HFFc6 (cell line): ENCODE measurements at places on chromosomes 1 and 21. TPM values are rescaled to one million over a fixed set of nuclear protein-coding genes. Genes with fewer than 3 reads are reported as not detected.

S1PR1 gene
- 5.8 to 8.9 TPM (median 8.3 TPM) in 3 replicates for total RNA-seq

LCE2A gene
- total RNA-seq, result 3.6 to 21.7 TPM (median 15.8 TPM) in 3 replicates

KIFAP3 gene
- total RNA-seq, result 19.5 to 24.4 TPM (median 19.6 TPM) in 3 replicates

LYSMD1 gene
- 4.0 to 6.3 TPM (median 5.4 TPM) in 3 replicates for total RNA-seq

TEX38 gene
- total RNA-seq, result not detected in 3 replicates

SERTAD4 gene
- 3.0 and 3.7 TPM in 2 replicates for total RNA-seq

YOD1 gene
- 7.1 to 9.7 TPM (median 8.8 TPM) in 3 replicates for total RNA-seq

GCSAML gene
- not detected in 3 replicates for total RNA-seq

GPR153 gene
- total RNA-seq, result 6.3 to 7.9 TPM (median 7.6 TPM) in 3 replicates

ZSCAN20 gene
- 5.3 to 7.3 TPM (median 6.0 TPM) in 3 replicates for total RNA-seq

VWA5B1 gene
- not detected in 3 replicates for total RNA-seq

DNA sequence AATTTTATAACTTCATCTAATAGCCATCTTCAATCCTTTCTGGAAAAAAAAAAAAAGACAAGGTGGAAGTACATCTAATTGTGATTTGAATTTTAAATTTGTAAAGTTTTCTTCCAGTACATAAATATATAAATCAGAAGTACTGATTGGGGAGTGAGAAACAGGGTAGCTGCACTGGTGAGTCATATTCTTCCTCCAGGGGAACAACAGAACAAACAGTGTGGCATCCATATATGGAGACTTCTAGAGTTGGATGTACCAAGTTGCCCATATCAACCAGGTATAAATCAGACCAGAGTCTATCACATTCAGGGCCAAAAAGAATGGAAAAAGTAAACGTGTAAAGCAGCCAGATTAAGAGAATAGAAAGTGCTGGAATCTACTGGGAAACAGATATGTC, 66.0 kb upstream of the NRIP1 start:
- DNase-seq, result no peak

- DNase-seq, result no peak
Observed at GRCh38 chr1:230464671-230465070, 38.5 kb upstream of the PGBD5 start.

GRCh38 chr1:24786191-24786590, 40.9 kb downstream of the CLIC4 start:
- no peak for DNase-seq

DNA sequence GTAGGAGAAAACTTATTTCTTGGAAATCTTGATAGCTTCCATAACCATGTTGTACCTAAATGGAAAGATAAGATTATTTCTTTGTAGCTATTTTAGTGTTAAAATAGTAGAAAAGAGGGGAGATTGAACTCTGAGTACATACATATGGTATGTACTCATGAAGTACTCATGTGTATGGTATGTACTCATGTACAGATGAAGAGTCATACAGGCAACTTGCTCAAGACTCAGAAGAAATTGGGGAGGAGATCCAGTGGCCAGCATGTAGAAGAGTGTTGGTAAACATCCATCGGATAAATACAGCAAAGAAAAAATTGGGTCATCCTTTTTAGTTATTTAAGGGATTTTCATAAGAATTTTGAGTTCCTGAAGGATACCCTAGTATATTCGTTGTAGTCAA, 29.0 kb downstream of the MDM4 start:
- DNase-seq, result no peak

DNA sequence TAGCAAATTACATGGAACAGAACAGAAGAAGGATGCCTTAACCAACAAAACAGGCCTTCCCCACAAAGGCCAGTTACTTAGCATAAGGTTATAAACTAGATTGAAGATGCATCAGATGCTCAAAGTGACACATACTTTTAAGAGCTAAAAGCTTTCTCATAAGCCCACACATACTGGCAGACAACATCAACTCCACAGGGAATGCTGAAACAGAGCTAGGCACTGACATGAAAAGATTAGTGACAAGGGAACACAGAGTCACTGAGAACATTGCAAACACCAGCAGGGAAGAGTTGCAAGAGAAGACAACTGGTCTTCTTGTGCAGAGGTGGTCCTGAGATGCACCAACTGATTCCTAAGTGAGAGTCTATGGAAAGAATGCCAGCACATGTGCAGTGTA, 6.9 kb downstream of the TTC13 start:
- no peak for DNase-seq

DNA sequence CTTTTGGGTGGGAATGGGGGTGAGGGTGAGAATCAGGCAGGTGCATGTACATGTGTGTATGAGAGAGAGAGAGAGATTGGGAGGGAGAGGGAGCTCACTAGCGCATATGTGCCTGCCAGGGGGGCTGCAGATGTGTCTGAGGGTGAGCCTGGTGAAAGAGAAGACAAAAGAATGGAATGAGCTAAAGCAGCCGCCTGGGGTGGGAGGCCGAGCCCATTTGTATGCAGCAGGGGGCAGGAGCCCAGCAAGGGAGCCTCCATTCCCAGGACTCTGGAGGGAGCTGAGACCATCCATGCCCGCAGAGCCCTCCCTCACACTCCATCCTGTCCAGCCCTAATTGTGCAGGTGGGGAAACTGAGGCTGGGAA, 95.0 kb downstream of the EPHB2 start:
- DNase-seq, result no peak

DNA sequence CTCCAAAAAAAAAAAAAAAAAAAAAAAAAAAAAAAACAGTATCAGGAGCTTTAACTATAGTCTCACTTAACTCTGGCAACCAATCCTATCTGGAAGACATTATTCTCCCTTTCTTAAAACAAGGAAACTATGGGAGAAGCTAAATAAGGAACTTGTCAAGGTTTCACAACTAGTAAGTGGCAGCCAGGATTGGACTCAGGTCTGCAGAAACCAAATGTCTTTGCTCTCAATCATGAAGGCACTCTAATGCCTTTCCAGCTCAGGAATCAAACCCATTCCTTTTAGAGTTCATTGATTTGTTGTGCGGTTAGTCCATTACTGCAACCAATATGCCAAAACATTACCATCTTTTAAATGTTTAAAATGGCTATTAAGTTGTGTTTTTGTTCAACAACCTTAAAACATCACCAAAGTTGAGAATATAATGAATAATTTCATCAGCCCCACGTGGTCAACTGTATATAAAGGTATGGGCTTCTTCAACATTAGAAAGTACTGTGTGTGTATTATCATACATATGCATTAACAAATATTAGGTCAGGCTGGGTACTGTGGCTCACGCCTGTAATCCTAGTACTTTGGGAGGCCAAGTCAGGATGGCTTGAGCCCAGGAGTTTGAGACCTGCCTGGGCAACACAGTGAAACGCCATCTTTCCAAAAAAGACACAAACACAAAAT, 1.5 kb downstream of the EPRS1 start:
- DNase-seq, result no peak

DNA sequence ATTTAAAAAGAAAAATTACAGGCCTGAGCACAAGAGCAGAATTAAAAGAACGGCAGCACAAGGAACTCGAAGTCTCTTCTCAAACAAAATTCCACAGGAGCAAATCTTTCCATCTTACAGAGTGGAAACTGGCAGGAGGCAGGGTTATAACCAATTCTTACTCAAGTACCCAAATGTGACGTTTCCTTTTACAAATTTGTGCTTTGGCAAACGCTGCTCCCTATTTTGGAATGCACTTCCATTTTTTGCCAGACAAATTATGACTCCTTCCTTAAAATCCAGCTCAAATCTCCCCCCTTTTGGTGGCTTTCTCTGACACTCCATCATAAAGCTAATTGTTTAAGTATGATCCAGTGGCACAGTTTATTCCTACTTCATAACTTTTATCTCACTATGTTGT, 7.8 kb downstream of the ERI3 start:
- peak; percentile 20 for DNase-seq

DNA sequence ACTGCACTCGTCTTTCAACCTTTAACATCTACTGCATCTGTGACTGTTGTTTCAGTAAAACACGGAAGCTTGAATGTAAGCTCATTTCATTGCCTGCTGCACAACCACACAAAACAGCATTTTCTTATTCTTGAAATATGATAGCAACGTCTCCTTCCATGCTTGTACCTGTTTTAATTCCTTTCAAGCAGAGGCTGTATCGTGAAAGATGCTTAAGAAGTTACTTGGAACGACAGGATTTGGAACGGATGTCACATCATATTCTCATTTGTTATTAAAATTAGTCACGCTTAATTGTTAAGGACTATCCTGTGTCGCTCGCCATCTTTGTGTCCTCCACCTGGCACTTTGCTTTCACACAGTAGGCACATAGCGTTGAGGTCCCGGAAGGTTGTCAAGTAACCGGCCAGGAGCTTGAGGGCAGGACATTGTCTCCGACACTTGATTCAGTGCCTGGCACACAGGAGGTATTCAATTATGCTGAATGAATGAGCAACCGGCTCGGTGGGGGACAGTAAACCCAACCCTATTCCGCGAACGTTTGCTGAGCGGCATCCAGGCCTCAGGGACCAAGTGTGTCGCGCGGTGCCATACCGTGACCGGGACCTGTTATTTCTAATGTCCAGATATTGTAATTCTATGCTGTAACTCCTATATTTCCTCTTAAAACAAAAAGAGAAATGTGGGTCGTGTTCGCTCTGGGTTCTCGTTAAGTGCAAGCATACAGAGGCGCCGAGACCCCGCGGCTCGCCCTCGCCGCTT, 499 bp upstream of the SH3GLB1 start:
- no peak for DNase-seq

DNA sequence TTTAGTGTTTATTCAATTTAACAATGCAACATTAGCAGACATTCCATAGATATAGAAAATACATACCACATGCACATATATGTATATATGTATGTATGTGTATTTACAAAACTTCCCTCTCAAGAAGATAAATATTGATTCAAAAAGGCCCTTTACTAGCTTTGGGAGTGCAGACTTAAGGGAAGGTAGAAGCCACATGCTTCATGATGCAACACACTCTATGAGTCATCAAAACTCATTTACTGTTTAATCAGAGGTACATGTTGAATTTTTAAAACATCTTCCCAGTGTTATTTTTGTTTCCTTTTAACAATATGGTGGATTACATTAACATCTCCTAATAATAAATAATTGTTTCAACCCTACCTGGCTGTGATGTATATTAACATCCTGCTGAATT, 61.4 kb upstream of the KIRREL1 start:
- no peak for DNase-seq

- DNase-seq, result no peak
Observed at GRCh38 chr1:192858456-192858855, 49.6 kb downstream of the RGS2 start.

DNA sequence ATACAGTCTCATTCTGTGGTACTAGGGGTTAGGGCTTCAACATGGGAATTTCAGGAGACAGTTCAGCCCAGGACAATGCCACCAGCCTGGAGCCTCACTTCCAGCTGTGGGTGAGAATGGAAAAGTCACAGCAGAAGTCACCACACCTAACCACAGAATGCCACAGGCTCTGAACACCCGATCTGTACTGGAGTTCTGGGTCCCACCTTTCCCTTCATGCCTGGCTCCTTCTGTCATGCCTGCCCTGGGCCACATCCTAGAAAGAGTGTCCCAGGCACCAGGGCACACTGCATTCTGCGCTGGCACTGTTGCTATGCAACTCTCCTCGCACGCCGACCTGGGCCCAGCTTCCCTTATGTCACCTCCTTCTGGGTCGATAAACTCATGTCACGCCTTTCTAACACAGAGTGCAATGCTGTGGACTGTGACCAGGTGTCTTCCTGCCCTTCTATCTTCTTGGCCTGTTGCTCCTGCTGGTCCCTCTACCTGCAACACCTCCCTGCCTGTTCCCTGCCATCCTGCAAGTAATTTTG, 21.2 kb downstream of the RCSD1 start:
- no peak for DNase-seq

DNA sequence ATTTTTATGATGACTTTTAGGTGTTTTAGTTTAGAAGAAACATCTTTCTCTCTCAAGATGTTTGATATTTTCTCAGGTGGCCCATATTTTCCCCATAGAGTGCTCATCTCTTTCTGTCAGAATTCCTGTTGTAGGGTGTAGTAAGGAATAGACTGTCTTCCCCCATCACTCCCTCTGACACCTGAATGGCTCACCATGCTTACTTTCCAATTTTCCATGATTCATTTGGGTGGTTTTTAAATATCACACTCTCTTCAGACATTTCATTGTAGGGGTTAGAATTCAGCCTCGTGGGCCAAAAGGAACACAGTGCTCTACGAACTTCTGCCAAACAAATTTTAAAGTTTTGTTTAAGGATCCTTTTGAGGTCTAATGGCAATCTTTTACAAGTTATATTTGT, 24.0 kb downstream of the GIPC2 start:
- DNase-seq, result no peak

DNA sequence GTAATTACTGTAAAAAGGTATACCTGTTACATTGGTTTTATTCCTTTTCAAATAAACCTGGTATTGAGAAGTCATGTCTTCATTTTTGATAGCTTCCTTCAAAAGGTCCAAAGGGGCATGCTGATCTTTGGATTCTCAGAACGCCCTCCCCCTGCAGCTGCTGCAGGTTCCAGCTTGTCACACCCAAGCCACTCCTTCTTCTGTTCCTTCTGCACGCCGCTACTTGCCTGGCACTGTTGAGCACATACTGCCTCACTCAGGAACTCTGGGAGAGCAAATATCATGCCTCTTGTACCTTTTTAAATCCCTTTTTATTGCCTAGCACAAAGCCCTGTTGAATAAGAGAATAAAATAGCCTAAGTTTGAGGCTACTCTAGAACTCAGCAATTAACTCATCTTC, 136.9 kb downstream of the BARHL2 start:
- no peak for DNase-seq

GRCh38 chr1:4485878-4486277, 168.5 kb upstream of the AJAP1 start:
- DNase-seq, result no peak

GRCh38 chr1:175221557-175222175, 29.1 kb upstream of the KIAA0040 start:
- DNase-seq, result no peak
